Ascending aorta (tissue), 2 donors: ENCODE measurements at places on chromosomes 13 and 19. TPM values are rescaled to one million over a fixed set of nuclear protein-coding genes. Genes with fewer than 3 reads are reported as not detected.

GRCh38 chr19:50705422-50706019 lies 14.1 kb downstream of the SHANK1 start:
- DNase-seq = no peak

DNA sequence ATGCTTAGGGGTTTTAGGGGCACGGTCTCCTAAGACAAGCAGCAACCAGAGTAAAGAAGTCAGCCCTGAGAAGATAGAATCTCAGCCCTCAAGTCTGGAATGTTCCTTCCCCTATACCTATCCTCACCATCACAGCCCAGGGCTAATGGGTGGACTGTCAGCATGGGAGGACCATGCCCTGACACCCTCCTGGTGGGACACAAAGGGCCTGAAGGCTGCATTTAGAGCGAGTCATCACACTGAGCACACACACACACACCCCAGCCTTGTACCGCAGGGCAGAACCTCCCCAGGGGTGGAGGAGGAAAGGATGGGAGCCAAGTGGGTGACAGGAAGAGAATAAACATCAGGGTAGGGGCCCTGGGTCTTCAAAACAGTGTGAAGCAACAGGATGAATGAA lies 174.8 kb upstream of the SERP2 start:
- DNase-seq = no peak

GAPDHS gene
- total RNA-seq = not detected

GRCh38 chr13:100527644-100528043 lies 60.9 kb downstream of the GGACT start:
- DNase-seq = no peak

GRCh38 chr13:67148161-67148571 lies 82.0 kb downstream of the PCDH9 start:
- no peak for DNase-seq

ZNF549 gene
- total RNA-seq = 2.2 TPM

OPA3 gene
- total RNA-seq = 4.5 TPM

PRR22 gene
- total RNA-seq = 3.5 TPM

DNA sequence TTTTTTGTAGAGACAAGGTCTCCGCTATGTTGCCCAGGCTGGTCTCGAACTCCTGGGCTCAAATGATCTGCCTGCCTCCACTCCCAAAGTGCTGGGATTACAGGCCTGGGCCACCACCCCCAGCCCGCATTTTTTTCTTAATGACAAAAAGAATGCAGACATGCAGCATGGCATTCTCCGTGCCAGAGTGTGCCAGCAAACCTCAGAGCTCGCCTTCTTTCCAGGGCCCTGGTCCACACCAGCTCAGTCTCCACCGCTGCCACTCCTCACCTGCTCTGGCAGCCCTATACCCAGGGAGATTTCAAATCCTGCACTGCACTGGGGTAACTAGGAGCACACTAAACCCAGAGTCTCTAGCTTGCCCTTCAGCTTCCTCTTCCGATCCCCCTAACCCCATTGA lies 41.7 kb downstream of the ZIC5 start:
- no peak for DNase-seq
